ENCODE measurements at places on chromosomes 5 and 9. TPM values are rescaled to one million over a fixed set of nuclear protein-coding genes. Genes with fewer than 3 reads are reported as not detected.

GRCh38 chr5:10489810-10490426 is 48.2 kb downstream of the ROPN1L start:
- H3K27me3 ChIP-seq: no peaks in the 10 kb centered on the region
- no peak overlapping the region for H3K4me3 ChIP-seq
- no peak for DNase-seq
- no peaks in the 10 kb centered on the region for H3K36me3 ChIP-seq
- no peaks in the 10 kb centered on the region for H3K4me1 ChIP-seq

DNA sequence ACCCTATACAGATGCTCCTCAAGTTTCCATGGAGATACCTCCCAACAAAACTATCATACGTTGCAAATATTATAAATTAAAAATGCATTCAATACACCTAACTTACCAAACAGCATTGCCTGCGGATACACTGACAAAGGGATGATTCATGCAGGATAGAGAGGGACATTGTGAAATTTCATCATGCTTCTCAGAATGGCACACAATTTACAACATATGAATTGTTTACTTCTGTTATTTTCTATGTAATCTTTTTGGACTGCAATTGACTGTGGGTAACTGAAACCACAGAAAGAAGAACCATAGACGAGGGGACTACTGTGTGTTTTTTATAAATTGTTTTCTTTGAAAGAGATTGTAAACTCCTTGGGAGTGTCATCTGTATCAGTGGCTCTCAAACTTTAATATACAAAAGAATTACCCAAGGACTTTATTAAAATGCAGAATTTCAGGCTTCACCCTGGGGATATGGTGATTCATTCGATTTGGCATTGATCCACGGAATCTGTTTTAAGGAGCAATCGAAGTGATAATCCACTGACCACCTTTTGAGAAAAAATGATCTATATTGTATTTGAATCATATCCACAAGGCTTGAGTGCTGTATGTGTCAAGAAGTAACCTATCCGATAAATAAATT is 146.4 kb downstream of the SGCD start:
- H3K36me3 ChIP-seq: no peaks in the 10 kb centered on the region
- no peak overlapping the region for H3K27ac ChIP-seq
- H3K27me3 ChIP-seq: no peaks in the 10 kb centered on the region
- H3K4me1 ChIP-seq: peaks cover 39% of the 10 kb centered on the region

DNA sequence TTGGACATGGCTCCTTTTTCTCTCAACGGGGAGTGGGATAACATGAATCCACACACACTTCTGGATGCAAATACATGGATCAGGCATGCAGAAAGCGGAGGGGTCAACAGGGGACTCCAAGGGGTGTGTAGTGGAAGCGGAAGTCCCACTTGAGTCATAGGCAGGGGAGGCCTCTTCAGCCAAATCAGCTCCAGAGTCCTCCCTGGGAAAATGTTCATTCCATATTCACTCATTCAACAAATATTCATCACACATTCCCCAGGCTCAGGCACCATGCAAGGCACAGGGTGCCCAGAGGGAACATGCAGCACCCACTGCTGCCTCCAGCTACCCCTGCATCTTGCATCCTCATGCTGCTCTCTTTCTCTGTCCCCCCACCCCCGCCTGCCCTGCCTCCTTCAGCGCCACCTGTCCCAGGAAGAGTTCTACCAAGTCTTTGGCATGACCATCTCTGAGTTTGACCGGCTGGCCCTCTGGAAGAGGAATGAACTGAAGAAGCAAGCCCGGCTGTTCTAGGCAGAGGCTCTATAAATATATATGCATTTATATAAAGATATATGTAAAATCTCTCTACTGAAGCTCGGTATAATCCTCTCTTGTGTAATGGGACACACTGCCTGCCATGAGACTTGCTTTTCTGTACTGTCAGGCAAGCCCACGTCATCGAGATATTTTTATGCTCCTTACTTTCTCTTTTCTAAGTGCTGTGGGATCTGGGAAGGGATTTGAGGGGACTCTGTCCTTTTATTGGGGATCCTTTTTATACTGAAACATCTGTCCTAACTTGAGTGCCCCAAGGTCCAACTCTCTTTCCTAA is 13.6 kb upstream of the AFAP1L1 start:
- H3K27me3 ChIP-seq: no peaks in the 10 kb centered on the region
- DNase-seq: no peak
- no peaks in the 10 kb centered on the region for H3K4me1 ChIP-seq

DNA sequence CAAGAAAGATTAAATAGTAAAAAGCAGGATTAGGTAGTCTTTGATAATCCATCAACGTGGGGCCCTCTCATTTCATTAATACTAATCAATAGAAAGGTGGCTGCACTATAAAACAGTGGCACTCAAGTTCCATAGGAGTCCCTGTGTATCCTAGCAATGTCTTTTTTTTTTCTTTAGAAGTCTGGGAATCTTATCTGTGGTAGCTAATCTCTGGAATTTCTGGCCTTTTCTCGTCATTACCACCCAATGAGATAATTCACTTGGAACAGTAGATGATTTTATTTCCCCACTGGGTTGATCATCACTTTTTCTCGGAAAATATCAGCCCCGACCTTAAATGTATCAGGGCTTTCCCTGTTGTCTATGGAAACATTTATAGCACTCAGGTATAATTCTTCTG is 86.8 kb upstream of the CDH6 start:
- no peaks in the 10 kb centered on the region for H3K27me3 ChIP-seq
- peak overlapping the region; percentile 24 for H3K27ac ChIP-seq
- no peak for DNase-seq
- H3K4me3 ChIP-seq: no peak overlapping the region
- H3K36me3 ChIP-seq: no peaks in the 10 kb centered on the region

- no peak overlapping the region for H3K4me3 ChIP-seq
- H3K4me1 ChIP-seq: no peaks in the 10 kb centered on the region
- H3K27ac ChIP-seq: no peak overlapping the region
These were observed 108.3 kb downstream of the WNK2 start for GRCh38 chr9:93292288-93292615.

- H3K27me3 ChIP-seq: no peaks in the 10 kb centered on the region
- H3K4me1 ChIP-seq: no peaks in the 10 kb centered on the region
- H3K27ac ChIP-seq: no peak overlapping the region
- H3K4me3 ChIP-seq: no peak overlapping the region
- no peak for DNase-seq
These were observed 116.5 kb downstream of the DOCK8 start for GRCh38 chr9:331197-331596.

GRCh38 chr5:174317256-174317894 is 271.9 kb downstream of the NSG2 start:
- H3K4me3 ChIP-seq: no peak overlapping the region
- H3K36me3 ChIP-seq: no peaks in the 10 kb centered on the region
- H3K27me3 ChIP-seq: peaks cover 3% of the 10 kb centered on the region
- no peaks in the 10 kb centered on the region for H3K4me1 ChIP-seq

GRCh38 chr9:104836235-104836634 is 72.3 kb downstream of the NIPSNAP3B start:
- no peaks in the 10 kb centered on the region for H3K27me3 ChIP-seq
- no peak overlapping the region for H3K4me3 ChIP-seq
- peak overlapping the region; percentile 8 for H3K27ac ChIP-seq
- peak; percentile 18 for DNase-seq
- H3K36me3 ChIP-seq: peaks cover 21% of the 10 kb centered on the region
- H3K4me1 ChIP-seq: peaks cover 24% of the 10 kb centered on the region

The ARAP3 gene
- total RNA-seq: 11.7 TPM

The MEF2C gene
- 55.2 TPM for total RNA-seq

The STC2 gene
- total RNA-seq: 3.8 TPM

Measured in thyroid gland (tissue), 4 donors.